ENCODE measurements at places on chromosomes 11 and 22.

GRCh38 chr22:36153501-36154422 is 6.8 kb downstream of the APOL3 start:
- no peak for DNase-seq

GRCh38 chr11:63783925-63784592 is 15.5 kb upstream of the ZFTA start:
- DNase-seq: no peak

DNA sequence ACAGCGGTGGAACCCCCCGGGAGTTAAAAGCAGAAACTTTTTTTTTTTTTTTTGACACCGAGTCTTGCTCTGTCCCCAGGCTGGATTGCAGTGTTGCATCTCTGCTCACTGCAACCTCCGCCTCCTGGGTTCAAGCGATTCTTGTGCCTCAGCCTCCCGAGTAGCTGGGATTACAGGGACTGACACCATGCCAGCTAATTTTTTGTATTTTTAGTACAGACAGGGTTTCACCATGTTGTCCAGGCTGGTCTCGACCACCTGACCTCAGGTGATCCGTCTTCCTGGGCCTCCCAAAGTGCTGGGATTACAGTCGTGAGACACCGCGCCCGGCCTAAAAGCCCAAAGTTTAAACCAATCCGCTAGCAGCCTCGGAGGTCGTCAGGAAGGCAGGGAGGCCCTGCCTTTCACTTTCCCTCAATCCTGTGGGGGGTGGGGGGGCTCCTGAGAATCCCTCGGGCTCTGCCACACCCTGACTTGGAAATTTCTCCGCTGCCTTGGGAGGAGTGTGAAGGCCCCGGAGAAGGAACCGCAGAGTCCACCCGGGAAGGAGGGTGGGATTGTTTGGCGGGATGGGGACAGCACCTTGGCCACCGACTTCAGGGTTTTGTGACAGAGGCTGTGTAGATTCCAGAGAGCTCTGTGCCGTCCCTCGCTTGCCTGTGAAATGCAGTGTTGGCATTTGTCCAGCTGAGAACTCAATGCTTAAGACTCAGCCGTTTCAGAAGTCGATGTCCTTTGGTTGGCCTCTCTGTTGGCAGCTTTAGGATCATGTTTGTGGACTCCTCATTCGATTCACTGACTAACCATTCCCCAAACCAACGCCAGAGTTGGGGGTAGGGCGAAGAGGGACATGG is 1.0 kb downstream of the ARHGAP8 start:
- DNase-seq: no peak

GRCh38 chr11:36699271-36699670 is 101.2 kb upstream of the RAG2 start:
- DNase-seq: no peak

DNA sequence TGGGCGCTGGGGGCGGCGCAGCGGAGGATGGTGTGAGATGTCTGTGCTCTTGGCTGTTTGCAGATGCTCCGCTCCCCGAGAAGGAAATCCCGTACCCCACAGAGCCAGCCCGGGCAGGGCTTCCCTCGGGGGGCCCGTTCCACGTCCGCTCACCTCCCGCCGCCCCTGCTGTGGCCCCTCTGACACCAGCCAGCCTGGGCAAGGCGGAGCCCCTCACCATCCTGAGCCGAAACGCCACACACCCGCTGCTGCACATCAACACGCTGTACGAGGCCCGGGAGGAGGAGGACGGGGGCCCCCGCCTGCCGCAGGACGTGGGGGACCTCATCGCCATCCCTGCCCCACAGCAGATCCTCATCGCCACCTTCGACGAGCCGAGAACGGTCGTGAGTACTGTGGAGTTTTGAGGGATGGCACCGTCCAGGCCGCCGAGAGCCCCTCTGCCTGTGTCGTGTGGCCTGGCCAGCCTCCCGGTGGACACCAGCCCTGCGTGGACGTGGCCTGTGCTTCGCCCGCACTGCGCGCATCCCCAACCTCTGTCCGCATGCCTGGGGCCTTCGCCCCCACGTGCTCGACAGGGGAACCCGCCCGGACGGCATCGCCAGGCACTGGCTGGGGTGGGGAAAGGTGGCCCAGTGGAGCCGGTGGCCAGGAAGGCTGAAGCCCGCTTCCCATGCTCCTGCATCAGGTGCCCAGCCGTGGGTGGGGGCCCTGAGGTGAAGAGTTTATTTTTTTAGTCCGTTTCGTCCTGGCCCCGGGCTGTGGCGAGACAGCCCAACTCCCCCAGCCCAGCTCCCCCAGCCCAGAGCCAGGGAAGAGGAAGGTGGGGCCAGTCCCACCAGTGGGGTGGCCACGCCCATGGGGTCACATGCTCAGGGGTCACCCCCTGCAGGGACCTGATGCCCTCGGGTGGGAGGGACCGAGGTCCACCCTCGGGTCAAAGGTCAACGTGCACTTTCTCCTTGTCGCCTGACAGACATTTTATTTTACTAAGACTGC is 6.5 kb upstream of the TRABD start:
- no peak for DNase-seq

GRCh38 chr11:105000797-105001196 is 22.2 kb downstream of the CASP5 start:
- DNase-seq: no peak

GRCh38 chr11:68948496-68948895 is 32.3 kb downstream of the MRGPRD start:
- no peak for DNase-seq

DNA sequence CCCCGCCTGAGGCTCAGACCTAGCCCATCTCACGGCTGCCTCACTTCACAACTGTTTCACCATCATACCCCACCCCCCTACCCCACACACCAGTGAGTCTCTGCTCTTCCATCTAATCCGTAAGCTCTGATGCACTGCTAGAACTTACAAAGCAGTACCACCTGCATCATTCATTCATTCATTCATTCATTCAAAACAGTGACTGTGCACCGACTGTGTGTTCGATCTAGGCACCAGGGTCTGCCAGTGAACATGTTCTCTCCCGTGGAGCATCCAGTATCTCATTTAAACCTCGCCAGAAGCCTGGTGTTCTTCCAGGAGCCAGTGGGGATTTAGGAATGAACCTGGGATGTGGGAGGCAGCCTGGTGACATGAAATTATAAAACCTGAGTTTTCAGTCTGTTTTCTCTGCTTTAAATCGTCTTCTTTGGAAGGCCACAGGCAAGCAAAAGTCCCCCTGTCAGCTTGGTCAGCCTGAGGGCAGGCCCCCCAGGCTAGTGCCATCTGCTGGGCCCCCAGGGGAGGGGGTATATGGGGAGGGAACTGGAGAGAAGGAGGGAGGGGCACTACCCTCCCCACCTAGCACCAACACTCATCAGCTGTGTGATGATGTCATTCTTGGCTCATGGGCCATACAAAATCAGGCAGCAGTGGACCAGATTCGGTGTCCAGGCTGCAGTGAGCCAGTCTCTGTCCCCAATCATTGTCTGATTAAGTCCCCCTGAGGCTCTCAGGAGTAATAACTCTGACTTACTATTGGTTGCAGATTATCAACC is 18.4 kb downstream of the TMPRSS6 start:
- DNase-seq: no peak

DNA sequence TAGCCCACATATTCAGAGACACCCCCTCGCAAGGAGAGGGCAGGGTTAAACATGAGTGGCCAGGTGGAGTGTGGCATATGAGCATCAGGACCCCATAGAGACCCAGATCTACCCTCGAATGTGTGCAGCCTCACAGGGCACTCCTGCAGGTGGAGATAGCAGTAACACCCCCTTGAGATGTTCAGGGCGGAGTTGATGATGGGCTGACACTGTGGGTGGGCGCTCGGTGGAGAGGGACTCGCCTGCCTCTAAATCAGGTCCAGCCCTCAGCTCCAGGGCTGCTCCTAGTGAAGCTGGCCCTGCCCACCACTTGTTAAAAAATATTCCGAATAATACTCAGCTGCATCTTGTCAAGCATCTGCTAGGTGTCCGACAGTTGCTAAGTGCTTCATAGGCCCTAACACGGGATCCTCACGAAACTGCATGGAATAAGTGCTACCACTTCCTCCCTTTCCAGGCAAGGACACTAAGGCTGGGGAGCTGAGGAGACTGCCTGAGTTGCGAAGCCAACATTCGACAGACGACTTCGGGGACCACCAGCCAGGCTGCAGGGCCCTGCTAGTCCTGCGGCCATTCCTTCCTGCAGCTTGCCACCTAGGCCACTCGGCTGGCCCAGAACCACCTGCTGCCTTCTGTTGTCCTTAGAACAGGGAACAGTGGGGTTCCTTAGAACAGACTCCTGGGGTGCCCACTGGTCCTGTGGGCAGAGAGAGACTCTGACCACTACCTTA is 74.0 kb upstream of the WNT11 start:
- DNase-seq: no peak

- no peak for DNase-seq
Observed at GRCh38 chr11:102599642-102600261, 25.4 kb downstream of the MMP20 start.

GRCh38 chr11:72613977-72614376 is 60.2 kb downstream of the PDE2A start:
- no peak for DNase-seq

DNA sequence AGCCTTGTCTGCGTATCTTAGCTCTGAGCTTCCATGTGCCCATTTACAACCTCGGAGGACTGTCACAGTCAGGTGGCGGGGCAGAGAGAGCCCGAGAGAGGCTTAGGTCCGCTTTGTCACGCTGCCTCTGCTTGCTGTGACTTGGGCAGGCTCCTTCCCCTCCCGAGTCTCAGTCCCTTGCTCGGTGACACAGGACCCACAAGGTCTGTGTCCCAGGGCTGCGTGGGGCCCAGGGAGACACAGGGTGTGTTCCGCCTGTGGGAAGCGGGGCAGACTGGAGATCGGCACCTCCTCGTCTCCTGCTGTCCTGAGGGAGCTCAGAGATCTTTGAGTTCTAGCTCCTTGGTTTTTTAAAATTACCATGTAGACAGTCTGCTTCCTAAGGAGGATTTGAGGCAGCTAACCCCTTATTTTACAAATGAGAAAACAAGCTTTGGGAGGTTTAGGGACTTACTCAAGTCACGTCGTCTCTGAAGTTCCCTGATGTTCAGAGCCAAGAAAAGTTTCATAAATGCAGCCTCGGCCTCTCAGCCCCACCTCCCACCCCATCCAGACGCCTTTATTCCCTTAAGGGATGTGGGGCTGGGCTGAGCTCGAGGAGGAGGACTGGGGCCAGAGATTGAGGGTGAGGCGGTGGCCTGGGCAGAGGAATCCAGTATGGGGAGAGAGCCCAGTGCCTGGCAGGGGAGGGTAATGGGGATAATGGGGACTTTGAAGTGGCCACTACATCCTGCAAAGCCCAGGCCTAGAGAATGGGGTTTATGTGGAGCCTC is 103.6 kb downstream of the NECTIN1 start:
- no peak for DNase-seq

GRCh38 chr22:31853736-31854495 is 90.4 kb upstream of the YWHAH start:
- DNase-seq: no peak

- DNase-seq: no peak
Observed at GRCh38 chr11:12272821-12273617, 104.4 kb upstream of the PARVA start.

- no peak for DNase-seq
Observed at GRCh38 chr11:6911948-6912347, 8.9 kb upstream of the OR2D3 start.

GRCh38 chr11:102453302-102453695 is 734 bp upstream of the TMEM123 start:
- no peak for DNase-seq

DNA sequence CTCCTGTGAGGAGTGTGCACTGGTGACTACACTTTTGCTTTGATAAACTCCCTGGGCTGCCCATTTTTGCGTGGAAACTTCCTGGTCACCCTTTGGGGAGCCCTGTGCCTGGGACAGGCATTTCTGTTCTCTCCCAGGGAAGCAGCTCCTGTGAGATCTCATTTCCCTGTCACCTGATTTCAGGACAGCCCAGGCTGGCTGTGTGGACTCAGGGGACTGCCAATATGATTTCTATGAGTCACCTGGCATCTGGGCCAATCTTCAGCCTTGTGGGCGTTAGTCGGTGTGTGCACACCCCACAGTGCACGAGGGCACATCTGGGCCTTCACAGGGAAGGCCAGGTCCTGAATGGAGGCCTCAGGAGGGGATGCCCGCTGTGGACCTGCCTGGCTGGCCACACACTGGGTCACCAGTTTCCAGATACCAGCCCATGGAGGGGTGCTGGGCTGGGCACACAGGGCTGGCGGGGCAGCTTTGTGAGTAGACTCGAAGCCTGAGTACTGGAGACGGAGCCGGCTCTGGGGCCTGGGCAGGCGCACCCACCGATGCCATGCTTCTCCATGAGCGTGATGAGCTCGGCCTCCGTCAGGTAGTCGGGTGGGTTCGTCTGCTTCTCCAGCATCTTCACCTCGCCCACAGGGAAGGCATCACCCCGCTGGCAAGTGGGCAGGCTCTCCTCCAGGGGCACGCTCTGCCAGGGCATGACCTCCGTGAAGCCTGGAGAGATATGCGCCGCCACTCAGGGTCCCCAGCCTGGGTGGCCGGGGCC is 9.4 kb upstream of the PPM1F start:
- DNase-seq: no peak

DNA sequence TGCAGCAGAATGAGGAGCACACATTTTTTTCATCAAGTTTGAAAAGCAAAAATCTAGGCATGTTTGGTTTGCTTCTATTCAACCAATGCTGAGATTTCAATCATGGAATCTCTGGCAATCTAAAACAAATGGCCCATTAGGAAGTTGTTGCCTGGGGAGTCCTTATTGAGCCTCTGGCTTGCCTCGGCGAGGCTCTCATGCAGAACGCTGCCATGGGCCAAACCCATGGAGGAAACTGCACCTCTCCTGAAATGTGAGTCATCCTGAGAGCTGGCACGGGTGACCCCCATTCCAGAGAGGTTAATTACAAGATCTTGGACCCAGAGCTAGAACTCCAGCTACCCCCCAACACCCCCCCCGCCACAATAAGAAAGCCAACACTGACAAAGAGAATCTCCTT is 80.7 kb downstream of the MN1 start:
- DNase-seq: no peak

GRCh38 chr11:69947059-69947792 is 128.0 kb upstream of the FGF3 start:
- DNase-seq: no peak

DNA sequence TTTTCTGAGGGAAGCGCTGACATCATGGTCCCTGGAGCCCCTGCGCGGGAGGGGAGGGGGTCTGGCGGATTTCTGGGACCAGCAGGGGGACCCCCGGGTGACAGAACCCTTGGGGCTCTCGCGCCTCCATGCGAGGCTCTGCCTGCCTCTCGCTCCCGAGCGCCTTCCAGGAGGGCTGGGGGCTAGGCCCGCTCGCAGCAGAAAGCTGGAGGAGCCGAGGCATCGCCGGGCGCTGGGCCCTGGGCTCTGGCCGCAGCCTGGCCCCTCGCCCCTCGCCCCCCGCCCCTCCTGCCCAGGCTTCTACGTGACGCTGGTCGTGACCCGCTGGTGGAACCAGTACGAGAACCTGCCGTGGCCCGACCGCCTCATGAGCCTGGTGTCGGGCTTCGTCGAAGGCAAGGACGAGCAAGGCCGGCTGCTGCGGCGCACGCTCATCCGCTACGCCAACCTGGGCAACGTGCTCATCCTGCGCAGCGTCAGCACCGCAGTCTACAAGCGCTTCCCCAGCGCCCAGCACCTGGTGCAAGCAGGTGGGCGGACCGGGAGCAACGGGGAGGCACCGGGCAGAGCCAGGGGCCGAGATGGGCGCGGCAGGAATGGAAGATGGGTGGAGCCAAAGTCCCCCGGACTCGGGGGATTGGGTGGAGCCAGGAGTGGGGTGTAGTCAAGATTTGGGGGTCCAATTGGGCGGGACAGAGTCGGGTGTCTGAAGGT is 5.4 kb downstream of the BEST1 start:
- no peak for DNase-seq

Measured in NCI-H2107 (cell line).